ENCODE measurements at places on chromosomes 2 and 18.

DNA sequence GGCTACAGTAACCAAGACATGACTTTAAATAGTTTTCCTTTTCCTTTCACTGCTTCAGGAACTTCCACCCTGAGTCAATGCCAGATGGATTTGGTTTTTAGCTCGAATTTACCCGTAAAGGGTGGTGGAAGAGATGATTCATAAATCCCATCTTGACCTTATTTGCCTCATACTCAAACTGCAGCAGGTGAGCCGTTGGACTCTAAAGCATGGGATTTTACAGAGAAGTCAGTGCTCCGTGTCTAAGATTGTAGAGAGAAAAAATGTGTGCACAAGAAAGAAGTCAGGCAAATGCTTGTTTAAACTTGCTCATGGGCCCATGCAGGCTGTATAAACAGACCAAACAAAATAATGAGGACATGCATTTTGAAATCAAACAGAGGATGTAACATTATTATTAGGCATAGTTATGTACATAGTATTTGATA, 369.7 kb upstream of the TRIB2 start:
- DNase-seq, result no peak

GRCh38 chr18:79937103-79937860, 14.2 kb downstream of the SLC66A2 start:
- no peak for DNase-seq

DNA sequence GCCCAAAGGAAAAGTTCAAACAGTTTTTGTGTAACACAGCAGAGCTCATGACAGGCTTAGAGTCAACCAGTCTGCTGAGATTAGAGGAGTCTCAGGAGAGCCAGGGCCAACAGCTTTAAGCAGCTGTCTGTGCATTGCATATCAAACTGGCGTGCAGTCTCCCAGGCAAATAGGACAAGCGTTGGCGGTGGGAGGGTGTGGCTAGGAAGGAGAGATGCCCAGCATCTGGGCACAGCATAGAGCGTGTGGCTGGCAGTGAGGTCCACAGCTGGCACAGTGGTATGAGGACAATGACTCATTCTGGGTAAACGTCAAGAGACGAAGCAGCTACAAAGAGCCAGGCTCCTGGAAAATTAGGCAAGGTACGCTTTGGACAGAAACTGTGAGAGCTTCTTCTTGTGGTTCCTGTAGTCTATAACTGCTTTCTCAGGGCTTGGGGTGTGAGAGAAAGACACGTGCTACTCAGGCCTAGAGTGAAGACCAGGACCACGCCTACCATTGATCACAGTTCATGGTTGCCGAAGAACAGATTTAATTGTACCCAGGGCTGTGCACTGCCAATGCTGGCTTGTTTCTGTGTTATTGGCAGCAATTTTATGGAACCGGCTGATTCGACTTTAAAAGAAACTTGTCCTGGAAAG, 14.8 kb downstream of the ZAP70 start:
- DNase-seq, result no peak

- DNase-seq, result no peak
These were observed 19.7 kb downstream of the NGEF start for GRCh38 chr2:232993231-232993821.

- no peak for DNase-seq
These were observed 1302.1 kb upstream of the CELF4 start for GRCh38 chr18:38867680-38868079.

GRCh38 chr2:120875431-120875830, 139.8 kb downstream of the GLI2 start:
- no peak for DNase-seq

GRCh38 chr2:55229221-55229620, 2.9 kb downstream of the CLHC1 start:
- no peak for DNase-seq

DNA sequence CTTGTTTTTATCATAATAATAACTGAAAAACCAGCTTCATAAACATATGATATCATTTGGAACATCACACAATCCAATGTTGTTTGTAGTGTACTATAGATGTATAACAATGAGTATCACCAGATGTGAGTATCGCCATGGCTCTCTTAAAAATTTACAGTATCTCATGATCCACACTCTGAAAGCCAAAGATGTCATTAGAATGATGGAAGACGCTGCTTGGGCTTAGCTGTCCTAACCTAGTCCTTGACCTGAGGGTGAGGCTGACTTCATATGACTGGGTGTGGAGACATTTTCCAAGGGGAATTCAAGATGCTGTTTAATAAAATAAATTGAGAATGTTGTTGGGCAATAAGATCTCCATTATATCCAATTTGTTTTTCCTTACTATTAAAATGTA, 242.6 kb downstream of the RIT2 start:
- no peak for DNase-seq

GRCh38 chr2:140627136-140627535, 1503.7 kb downstream of the LRP1B start:
- DNase-seq, result no peak

GRCh38 chr2:201968050-201968449, 65.6 kb upstream of the FZD7 start:
- no peak for DNase-seq

GRCh38 chr2:157432475-157433106, 11.3 kb downstream of the CYTIP start:
- DNase-seq, result no peak

GRCh38 chr2:237405006-237405559, 8.9 kb downstream of the COL6A3 start:
- DNase-seq, result no peak

DNA sequence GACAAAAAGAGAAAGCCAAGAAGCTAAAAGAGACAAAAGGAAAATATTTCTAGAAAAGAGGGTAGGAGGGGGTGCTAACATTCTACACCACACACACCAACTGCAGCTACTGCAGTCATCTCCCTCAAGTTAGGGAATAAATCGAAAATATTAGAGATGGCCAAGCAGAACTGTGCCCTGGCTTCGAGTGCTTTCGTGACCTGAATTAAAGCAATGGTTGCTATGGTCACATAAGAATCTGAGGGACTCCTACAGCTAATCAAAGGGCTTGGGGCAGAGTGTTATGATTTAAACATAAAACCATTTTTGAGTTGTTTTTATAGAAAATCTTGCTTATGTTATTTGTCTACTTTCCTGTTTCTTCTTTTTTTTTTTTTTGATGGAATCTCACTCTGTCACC, 159.6 kb upstream of the HNRNPA3 start:
- no peak for DNase-seq

DNA sequence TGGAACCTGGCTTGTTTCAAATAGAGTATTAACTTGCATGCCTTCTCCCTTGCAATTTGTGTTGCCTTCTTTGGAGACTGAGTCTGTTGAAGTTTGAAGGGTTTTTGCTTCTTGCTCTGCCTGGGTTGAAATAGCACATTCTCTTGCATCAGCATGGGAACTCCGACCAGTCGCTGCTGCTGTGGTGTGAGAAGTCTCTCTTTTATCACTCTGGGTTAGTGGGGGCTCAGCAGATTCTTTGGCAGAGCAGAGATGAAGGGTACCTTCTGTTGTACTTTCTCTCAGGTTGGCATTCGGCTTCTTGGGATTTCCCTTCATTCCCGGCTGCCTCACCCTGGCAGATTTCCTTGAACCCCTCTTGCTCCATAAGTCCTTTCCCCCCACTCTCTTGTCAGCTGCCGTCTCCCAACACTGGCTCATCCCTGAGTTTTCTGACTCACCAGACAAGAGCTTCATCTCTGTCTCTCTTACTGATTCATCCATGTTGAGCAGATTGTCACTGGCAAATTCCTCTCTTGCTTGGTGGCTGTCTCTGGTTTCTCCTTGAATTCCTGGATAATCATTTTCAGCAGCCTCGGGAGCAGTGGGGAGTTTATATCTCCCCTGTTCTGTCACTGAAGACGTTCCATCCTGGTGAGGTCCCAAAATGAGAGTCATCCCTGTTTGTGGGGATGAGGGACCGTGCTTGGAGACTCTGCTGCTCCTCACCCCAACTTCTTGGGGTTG, 49.9 kb downstream of the ALPK2 start:
- no peak for DNase-seq

DNA sequence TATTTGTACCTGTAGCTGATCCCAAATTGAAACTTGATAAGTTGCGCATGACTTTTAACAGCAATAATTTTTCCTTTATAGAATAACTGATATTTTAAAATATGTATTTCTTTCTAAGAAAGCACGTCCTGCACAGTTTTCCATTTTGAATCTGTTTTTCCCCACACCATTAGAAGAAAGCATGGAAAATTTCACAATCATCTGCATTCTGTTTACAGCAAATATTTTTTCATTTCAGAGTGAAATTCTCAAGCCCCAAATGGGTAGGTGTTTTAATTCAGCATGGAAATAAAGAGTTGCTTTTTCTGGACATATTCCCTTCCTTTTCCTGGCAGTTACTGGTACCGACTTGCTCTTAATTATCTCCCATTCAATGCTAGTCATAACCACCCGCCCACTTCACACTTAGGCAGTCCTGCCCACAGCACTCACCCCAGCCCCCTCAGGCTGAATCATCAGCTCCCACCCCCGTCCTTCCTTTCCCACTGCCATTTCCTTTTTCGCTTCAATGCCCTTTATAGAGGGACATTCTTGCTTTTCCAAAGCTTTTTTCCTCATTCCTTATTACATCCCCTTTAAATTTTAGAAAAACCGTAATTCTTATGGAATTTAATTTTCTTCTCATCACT, 89.2 kb upstream of the GLS start:
- peak; percentile 42 for DNase-seq

GRCh38 chr2:8064603-8065002, 617.3 kb upstream of the ID2 start:
- no peak for DNase-seq

GRCh38 chr2:42493468-42494354, at the start of gene KCNG3:
TSS of gene KCNG3 (minus strand) at chr2:42493982. CDS start at chr2:42493501, 481 bp downstream.
- peak; percentile 44 for DNase-seq

- DNase-seq, result no peak
These were observed 40.8 kb downstream of the SCRN3 start for GRCh38 chr2:174436351-174436750.

GRCh38 chr2:235843591-235844395, 324.4 kb downstream of the GBX2 start:
- DNase-seq, result no peak

DNA sequence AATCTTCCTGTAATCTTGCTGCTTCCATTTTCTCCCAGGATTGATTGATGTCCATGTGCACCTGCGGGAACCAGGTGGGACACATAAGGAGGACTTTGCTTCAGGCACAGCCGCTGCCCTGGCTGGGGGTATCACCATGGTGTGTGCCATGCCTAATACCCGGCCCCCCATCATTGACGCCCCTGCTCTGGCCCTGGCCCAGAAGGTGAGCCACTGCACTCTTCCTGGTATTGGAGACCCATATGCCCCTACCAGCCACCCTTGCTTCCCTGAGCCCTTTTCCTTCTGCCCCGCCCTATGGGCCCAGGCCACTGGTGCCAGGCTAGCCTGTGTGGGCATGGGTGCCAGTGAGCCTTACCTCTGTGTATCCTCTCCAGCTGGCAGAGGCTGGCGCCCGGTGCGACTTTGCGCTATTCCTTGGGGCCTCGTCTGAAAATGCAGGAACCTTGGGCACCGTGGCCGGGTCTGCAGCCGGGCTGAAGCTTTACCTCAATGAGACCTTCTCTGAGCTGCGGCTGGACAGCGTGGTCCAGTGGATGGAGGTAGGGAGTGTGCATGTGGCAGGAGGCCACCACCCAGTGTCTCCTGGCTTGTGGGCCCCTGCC, 20.3 kb downstream of the CAD start:
- DNase-seq, result no peak

DNA sequence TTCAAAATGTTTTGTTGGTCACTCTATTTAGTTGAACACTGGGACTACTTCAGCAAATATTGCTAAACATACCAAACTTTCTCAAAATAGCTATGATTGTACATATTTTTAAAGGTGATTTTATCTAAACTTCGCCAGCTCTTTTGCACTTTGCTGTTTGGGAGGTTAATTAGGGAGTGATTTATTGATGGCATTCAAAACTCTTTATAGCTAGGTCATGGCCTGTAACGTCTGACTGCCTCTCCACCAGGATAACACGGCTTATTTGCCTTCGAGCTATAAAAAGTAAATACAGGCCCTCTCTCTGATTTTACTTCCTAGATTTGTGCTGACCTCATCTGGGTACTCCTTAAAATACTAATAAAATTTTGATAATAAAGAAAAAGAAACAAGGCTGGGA, 931.9 kb downstream of the DCDC2C start:
- DNase-seq, result no peak

DNA sequence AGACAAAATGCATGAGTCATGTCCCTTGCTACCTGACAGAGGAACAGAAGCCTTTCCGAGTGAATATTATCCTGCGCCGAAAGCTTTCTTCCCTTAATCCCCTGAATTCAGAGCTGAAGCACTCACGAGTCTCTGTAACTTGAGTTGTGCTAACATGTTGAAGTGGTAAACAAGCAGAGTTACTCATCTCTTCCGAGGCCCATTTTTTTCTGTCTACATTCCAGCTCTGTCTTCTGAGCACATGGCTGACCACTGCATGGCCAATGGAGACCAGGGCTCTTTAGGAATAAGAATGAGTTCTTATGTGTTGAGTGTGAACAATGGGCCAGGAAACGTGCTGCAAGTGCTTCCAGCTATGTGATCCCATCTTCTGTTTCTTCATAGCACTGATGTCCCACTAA, 73.1 kb upstream of the PID1 start:
- DNase-seq, result no peak

DNA sequence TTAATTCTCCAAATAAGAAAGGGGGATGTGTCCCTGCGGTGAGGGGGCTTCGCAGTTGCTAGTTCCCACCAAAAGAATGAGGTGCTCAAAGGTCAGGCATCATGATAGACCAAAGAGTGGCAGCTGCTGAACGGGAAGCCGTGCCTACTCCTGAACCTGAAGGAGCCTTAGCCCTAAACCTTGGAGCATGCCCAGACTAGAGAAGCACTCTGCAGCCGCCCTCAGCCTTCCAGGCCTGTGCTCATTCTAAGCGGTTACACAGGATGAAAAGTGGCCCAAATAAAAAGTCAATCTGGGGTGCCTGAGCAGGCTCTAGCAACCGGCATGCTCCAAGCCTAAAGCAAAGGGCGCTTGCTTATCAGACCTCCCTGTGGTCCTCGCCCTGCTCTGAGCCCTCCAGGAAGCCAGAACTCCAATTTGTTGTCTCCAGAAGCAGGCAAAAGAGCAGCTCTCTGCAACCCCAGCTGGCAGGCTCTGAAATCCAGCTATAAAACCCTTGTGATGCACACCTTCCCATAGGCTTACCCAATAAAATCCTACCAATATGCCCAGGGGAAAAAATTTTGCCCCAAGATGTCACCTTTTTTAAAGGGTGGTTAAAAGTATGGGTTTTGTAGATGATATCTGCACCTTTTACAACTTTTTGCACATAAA, 17.5 kb downstream of the UXS1 start:
- DNase-seq, result no peak

All from activated CD4-positive, alpha-beta T cell treated with anti-CD3 and anti-CD28 coated beads, Interleukin-2, amount 50 U/mL, for 24 hours (primary cell).